ENCODE measurements at places on chromosomes 5 and 9. TPM values are rescaled to one million over a fixed set of nuclear protein-coding genes. Genes with fewer than 3 reads are reported as not detected.

- peaks cover 33% of the 10 kb centered on the region for H3K4me1 ChIP-seq
- H3K27ac ChIP-seq, result peak overlapping the region; percentile 73
- no peaks in the 10 kb centered on the region for H3K27me3 ChIP-seq
- no peak for DNase-seq
- peak overlapping the region; percentile 73 for H3K4me3 ChIP-seq
Observed at GRCh38 chr9:100425758-100426157, 1.2 kb upstream of the MSANTD3 start.

The HRH2 gene
- total RNA-seq, result 0.12 TPM

DNA sequence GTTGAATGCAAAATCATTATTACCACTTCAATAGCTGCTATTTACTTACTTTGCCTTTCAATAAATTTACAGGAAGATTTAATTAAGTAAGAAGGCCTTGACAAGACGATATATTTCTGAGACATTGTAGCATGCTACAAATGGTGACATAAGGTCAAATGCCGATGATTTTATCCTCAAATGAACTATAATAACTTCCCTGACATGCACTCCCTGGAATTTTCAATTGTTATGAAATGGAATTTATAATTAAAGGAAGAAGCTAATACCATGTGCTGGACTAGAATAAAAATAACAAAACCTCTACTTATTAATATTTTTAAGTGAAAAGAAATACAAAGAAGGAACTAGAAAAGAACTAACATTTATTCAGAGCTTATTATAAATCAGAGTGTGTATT is 30.2 kb upstream of the ITGA1 start:
- H3K27ac ChIP-seq, result no peak overlapping the region
- no peaks in the 10 kb centered on the region for H3K4me1 ChIP-seq
- no peaks in the 10 kb centered on the region for H3K36me3 ChIP-seq

GRCh38 chr9:83449983-83450382 is 88.2 kb downstream of the FRMD3 start:
- no peaks in the 10 kb centered on the region for H3K4me1 ChIP-seq
- no peak for DNase-seq
- no peaks in the 10 kb centered on the region for H3K27me3 ChIP-seq
- no peak overlapping the region for H3K27ac ChIP-seq
- no peak overlapping the region for H3K4me3 ChIP-seq
- H3K36me3 ChIP-seq, result no peaks in the 10 kb centered on the region

The NTNG2 gene
- total RNA-seq, result 2.5 TPM

DNA sequence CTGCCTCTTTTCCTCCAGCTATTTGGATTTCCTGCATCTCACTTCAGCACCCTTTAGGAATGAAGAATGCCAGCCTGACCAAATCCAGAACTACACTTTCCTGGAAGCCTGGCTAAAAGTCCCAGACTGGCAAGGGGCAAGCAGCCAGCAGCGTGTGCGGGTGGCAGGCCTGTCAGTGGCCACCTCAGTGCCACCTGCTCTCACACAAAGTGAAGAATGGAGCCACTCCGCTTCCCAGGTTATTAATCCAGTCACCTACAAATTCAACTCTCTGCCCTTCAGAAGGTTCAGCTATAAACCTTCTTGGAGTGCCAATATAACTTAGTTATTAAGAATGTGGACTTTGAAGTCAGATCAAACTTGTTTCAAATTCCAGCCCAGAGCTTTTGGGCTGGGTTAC is 6.7 kb upstream of the ALDOB start:
- no peaks in the 10 kb centered on the region for H3K36me3 ChIP-seq
- no peak overlapping the region for H3K4me3 ChIP-seq
- DNase-seq, result no peak
- no peaks in the 10 kb centered on the region for H3K27me3 ChIP-seq

DNA sequence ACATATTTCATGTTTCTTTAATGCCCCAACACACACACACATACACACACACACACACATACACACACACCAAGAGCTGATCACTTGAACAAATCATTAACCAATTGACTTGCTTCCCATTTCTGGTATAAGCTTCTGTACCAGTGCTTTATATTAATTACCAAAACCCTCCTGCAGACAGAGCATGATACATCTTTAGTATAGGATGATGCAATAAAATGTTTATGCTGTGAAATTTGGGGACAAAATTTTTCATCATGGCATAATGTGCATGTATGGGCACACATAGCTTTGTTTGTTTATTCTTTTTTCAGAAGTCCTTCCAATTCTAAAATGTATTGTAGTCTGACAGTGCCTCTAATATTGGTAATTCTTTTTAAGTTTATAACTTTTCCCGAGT is 34.5 kb downstream of the SLC1A3 start:
- H3K4me3 ChIP-seq, result no peak overlapping the region
- H3K27me3 ChIP-seq, result no peaks in the 10 kb centered on the region
- no peaks in the 10 kb centered on the region for H3K36me3 ChIP-seq
- H3K4me1 ChIP-seq, result peaks cover 39% of the 10 kb centered on the region

The FXN gene
- total RNA-seq, result 24.1 TPM

The SURF4 gene
- total RNA-seq, result 134 TPM

The LCN6 gene
- total RNA-seq, result not detected

DNA sequence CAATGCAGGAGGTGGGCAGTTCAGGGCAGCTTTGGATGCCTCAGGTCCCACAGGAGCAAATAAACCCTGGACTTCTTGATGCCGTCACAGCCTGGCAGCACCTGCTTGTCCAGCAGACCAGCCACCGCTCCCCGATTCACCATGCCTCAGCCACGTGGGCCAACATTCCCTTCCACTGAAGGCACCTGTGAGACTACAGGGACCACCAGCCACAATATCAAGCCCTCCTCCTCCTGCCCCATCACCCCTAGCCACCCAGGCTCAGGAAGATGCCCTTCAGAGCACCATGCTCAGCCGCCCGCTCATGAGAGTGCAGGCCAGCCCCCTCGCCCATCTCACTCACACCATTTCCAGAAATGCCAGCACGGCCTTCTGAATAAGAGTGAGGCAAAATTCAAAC is 234.7 kb downstream of the SYK start:
- no peak for DNase-seq
- H3K27ac ChIP-seq, result no peak overlapping the region
- no peaks in the 10 kb centered on the region for H3K36me3 ChIP-seq
- no peaks in the 10 kb centered on the region for H3K27me3 ChIP-seq
- no peak overlapping the region for H3K4me3 ChIP-seq
- peaks cover 29% of the 10 kb centered on the region for H3K4me1 ChIP-seq

GRCh38 chr5:3326841-3327232 is 268.8 kb upstream of the IRX1 start:
- H3K4me3 ChIP-seq, result no peak overlapping the region
- H3K27me3 ChIP-seq, result no peaks in the 10 kb centered on the region
- DNase-seq, result no peak
- H3K27ac ChIP-seq, result no peak overlapping the region
- no peaks in the 10 kb centered on the region for H3K4me1 ChIP-seq

The TMEM174 gene
- total RNA-seq, result not detected

GRCh38 chr5:134444941-134445471 is 33.3 kb upstream of the CDKN2AIPNL start:
- H3K4me3 ChIP-seq, result no peak overlapping the region
- H3K36me3 ChIP-seq, result no peaks in the 10 kb centered on the region
- no peak for DNase-seq

DNA sequence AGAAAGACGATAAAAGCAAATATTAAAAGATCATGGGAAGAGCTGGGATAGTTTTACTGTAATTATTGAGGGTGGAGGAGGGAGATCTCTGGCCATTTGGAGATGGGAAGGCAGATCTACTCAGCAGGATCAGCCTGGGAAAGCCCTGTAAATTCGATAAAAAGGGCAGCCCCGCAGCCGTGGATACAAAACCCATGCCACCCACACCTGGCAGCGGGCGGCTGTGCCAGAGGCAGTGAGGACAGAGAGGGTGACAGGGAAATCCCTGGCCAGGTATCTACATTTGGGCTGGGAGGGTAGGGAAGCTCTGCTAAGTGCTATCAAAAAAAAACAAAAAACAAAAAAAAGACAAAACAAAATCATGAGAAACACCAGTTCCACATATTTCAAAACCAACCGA is 379.2 kb upstream of the IRX1 start:
- no peaks in the 10 kb centered on the region for H3K36me3 ChIP-seq
- DNase-seq, result no peak
- no peak overlapping the region for H3K4me3 ChIP-seq
- no peak overlapping the region for H3K27ac ChIP-seq

DNA sequence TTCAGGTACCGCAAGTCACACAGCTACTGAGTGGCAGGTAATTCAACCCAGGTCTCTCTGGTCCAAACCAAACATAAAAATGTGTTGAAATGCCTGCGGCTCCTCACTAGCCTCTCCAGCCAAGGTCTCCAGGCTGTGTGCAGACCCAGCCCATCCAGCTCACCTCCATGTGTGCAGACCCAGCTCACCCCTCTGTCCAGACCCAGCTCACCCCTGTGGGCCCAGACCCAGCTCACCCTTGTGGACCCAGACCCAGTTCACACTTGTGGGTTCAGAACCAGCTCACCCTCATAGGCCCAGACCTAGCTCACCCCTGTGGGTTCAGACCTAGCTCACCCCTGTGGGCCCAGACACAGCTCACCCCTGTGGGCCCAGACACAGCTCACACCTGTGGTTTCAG is 188.0 kb upstream of the ADCY2 start:
- H3K4me1 ChIP-seq, result no peaks in the 10 kb centered on the region
- DNase-seq, result no peak
- no peaks in the 10 kb centered on the region for H3K27me3 ChIP-seq
- no peak overlapping the region for H3K27ac ChIP-seq

The FGFR4 gene
- total RNA-seq, result 78.1 TPM

GRCh38 chr5:15475367-15475766 is 24.6 kb upstream of the FBXL7 start:
- H3K4me1 ChIP-seq, result no peaks in the 10 kb centered on the region
- H3K27ac ChIP-seq, result no peak overlapping the region
- H3K36me3 ChIP-seq, result no peaks in the 10 kb centered on the region
- H3K27me3 ChIP-seq, result no peaks in the 10 kb centered on the region
- no peak overlapping the region for H3K4me3 ChIP-seq

GRCh38 chr9:123996731-123997421 is 14.7 kb upstream of the LHX2 start:
- no peak overlapping the region for H3K4me3 ChIP-seq
- DNase-seq, result no peak
- no peaks in the 10 kb centered on the region for H3K36me3 ChIP-seq
- H3K27ac ChIP-seq, result no peak overlapping the region
- peaks cover 3% of the 10 kb centered on the region for H3K4me1 ChIP-seq

DNA sequence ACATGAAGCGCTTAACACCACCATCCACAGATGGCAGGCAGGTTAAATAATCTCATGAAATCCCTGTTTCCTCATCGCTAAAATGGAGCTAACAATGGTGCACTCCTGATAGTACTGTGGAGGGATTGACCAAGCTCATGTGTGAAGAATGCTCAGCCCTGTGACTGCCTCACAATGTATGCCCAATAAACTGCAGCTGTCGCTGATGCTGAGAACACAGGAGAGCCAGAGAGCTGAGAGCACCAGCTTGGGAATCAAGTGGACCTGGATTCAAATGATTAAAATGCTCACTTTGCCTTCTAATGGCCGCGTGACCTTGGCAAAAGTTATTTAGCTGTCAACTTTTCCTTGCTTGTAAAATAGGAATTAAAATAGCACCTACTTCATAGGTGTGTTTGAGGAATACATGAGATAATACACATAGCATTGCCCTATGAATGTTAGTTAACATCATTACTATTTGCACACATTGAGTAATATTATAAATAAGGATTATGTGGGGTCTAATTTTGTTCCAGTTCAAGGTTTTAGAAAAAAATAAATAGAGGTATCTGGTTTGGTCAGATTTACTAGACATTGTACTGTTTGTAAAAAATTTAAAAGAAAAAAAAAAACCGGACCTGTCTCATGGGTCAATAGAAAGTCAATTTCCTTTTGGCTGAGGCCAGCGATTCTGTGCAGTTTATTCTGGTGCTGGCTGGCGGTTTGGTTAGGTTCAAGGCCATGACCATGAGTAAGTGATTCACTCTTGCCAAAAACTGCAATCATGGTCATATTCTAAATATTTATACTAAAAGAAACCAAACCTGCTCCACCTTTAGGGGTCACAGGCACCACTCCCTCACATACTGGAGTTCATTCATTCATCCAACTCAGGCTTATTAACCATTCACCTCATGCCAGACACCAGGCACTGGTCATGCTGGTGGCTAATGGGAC is 101.3 kb downstream of the SH3TC2 start:
- peaks cover 16% of the 10 kb centered on the region for H3K4me1 ChIP-seq
- H3K4me3 ChIP-seq, result no peak overlapping the region
- DNase-seq, result no peak

DNA sequence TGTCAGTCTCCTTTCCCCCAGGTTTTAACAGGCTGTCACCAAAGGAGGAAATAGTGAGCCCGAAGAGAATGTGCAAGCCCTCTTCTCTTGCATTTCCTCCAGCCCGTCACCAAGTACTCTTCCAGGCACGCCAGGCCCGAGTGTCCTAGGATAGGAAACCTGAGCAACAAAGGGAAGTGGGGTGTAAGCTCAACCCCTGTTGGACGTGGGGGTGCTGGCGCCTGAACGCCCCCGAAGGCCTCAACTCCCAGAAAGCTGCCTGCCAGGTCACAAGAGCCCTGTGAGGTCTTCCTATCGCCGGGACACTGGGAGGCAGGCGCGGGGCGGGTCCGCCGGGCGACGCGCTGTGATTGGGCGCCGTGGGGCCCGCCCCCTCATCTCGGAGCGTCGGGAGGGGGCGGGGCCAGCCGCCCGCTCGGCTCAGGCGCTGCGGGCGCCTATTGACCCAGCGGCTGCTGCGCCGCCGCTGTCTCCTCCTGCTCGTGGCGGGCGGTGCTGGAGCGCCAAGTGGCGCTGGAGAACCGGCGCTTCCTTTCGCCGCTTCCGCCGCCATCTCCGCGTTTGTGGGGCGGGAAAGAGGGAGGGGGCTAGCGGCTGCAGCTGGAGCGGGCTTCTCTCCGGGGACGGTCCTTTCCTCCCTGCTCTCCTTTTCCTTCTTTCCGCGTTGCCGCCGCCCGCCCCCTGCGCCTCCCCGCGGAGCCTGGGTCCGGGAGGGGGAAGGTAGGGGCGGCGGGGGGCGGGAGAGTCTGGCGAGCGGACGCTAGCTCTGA is 572 bp upstream of the MAN2A1 start:
- peak; percentile 71 for DNase-seq
- no peaks in the 10 kb centered on the region for H3K27me3 ChIP-seq
- peak overlapping the region; percentile 67 for H3K4me3 ChIP-seq
- peak overlapping the region; percentile 54 for H3K27ac ChIP-seq

DNA sequence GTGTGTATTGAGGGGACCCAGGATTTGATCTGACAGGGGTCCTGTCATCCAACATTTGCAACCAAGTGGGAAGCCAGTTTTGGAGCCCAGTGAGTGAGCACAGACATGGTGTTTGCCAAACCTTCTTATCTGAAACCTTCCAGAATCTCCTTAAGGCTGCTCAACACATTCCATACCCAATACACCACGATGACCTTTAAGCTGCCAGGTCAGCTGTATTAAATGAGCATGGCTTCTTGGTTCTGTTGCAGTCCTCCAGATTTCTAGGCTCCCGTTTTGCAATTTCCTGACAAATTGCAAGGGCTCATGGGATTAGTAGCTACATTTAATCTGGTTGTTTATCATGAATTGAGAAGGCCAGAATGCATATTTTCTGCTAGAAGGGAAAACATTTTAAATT is 124.2 kb upstream of the ATP10B start:
- no peaks in the 10 kb centered on the region for H3K27me3 ChIP-seq
- H3K27ac ChIP-seq, result no peak overlapping the region
- H3K4me1 ChIP-seq, result no peaks in the 10 kb centered on the region
- H3K36me3 ChIP-seq, result no peaks in the 10 kb centered on the region

The RPP25L gene
- 51.1 TPM for total RNA-seq

The ZNF454 gene
- 0.61 TPM for total RNA-seq

- H3K27me3 ChIP-seq, result peaks cover 25% of the 10 kb centered on the region
- H3K4me3 ChIP-seq, result no peak overlapping the region
- H3K27ac ChIP-seq, result no peak overlapping the region
- no peaks in the 10 kb centered on the region for H3K36me3 ChIP-seq
- no peaks in the 10 kb centered on the region for H3K4me1 ChIP-seq
Observed at GRCh38 chr5:146851133-146851532, 27.4 kb downstream of the PPP2R2B start.
